ENCODE measurements at places on chromosomes 1 and 21.
A peak's percentile ranks its signal among the peaks of the same experiment; 100 is the strongest.

DNA sequence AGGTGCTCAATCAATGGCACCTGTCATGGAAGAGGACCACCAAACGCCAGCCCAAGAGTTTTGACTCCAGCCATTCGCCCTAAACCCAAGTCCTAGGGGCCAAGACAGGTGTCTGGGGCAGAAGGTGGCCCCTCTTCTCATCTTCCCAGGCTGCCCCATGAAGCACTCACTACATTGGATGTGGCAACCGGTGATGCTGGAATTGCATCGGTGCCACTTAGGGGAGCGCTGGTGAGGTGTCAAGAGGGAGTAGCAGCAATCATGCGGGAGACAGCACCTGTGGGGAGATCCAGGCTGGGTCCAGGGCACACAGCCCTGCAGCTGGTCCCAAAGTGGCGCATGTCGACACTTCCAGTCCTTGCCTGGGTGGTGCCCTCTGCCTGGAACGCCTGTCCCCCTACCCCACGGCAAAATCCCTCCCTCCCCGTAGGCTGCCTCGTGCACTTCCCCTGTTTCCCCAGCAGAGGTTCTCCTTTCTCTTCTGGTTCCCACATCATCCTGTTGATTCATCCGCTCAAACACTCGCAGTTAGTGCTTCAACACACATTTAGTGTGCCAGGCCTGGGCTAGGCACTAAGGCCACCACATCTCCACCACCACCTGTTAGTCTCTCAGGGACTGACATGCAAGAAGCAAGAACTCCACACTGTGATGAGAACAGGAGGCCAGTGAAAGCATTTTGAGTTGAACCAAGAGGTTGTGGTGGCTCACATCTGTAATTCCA lies 18.5 kb downstream of the PLA2G2D start:
- peaks cover 17% of the 10 kb centered on the region for H3K27me3 ChIP-seq
- H3K4me1 ChIP-seq, result peaks cover 3% of the 10 kb centered on the region
- peak; percentile 75 for DNase-seq
- H3K27ac ChIP-seq, result peak overlapping the region; percentile 78

DNA sequence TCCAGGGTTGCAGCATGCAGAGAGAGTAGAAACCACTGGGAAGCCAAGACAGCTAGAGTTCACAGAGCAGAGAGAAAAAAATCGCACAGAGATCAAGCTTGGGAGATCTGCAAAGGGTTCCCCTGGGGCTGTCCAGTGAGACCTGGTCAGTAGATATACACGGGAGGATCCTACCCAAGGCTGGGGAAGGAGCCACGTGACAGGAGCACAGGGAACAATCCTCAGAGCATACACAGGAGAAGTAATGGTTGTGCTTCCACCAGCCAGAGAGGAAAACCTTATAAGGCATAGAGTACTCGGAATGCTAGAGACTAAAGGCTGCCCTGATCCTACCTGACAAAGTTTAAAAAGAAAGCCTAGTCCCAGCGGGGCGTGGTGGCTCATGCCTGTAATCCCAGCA lies 53.9 kb downstream of the GABPA start:
- peaks cover 8% of the 10 kb centered on the region for H3K4me1 ChIP-seq
- no peaks in the 10 kb centered on the region for H3K36me3 ChIP-seq
- peaks cover 2% of the 10 kb centered on the region for H3K27me3 ChIP-seq
- no peak overlapping the region for H3K27ac ChIP-seq

DNA sequence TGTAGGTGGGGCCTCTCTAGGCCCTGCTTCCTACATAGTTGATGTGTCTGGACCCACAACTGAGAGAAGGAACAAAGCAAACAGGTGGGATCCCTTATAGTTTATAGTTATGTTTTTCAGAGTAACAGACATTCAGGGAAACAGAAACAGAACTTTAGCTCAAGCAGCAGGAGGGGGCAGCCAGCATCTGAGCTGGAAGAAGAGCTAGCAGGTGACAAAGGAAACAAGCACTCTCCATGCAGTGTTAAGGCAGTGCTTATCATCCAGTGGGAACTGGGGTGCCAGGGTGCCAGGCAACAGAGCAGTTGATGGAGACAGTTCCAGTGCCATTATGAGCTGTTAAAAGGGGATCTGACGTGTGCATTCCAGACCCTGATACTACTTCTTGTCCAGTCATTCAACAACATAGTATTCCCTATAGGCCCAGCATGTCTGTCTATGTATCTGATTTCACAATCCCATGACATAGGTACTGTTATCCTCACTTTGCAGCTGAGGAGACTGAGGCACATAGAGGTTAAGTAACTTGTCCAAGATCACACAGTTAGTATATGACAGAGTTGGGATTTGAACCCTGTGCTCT lies 13.5 kb downstream of the HIVEP3 start:
- no peak overlapping the region for H3K4me3 ChIP-seq
- H3K4me1 ChIP-seq, result peaks cover 25% of the 10 kb centered on the region
- no peaks in the 10 kb centered on the region for H3K27me3 ChIP-seq
- no peaks in the 10 kb centered on the region for H3K36me3 ChIP-seq
- no peak for DNase-seq

DNA sequence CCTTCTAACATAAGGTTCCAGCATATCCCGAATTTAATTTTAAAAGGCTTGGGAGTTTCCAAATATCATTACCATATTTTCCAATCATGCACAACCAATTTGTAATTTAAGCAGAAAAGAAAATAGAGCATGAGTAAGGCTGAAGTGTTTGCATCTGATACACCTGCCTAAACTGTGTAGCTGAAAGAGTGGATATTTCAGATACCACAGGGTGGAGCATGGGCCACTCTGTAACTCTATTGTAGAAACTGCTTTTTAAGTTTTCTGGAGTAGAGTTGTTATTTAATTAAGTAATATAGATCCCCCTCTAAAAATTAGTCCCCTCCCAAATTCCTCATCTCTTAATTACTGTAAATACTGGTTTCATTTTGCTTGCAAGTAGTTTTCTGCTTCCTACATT lies 199.8 kb downstream of the USP25 start:
- no peak overlapping the region for H3K27ac ChIP-seq
- DNase-seq, result no peak
- H3K36me3 ChIP-seq, result no peaks in the 10 kb centered on the region
- no peak overlapping the region for H3K4me3 ChIP-seq
- no peaks in the 10 kb centered on the region for H3K27me3 ChIP-seq
- no peaks in the 10 kb centered on the region for H3K4me1 ChIP-seq

DNA sequence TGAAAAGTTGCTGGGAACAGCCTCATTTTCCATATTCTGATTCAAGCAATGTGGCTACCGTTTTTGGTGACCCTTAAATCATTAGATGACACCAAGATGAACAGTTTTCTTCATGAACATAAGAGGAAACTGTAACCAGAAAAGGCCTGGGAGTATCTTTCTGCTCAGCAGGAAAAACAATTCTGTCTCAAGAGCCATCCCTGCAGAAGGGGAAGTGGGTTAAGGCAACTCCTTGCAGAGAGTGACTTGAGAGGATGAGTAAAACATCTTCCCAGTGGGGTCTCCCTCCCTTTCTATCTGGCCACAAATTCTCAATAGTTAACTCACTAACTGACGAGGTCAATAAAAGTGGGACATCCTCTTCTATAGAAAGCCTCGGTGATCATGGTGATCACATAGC lies 187.6 kb upstream of the NRIP1 start:
- H3K27me3 ChIP-seq, result peaks cover 16% of the 10 kb centered on the region
- H3K36me3 ChIP-seq, result no peaks in the 10 kb centered on the region
- no peak for DNase-seq
- H3K4me3 ChIP-seq, result no peak overlapping the region

- H3K4me1 ChIP-seq, result no peaks in the 10 kb centered on the region
- H3K4me3 ChIP-seq, result no peak overlapping the region
- H3K27me3 ChIP-seq, result no peaks in the 10 kb centered on the region
- DNase-seq, result no peak
- H3K36me3 ChIP-seq, result no peaks in the 10 kb centered on the region
- no peak overlapping the region for H3K27ac ChIP-seq
Measured at GRCh38 chr1:97088391-97088790, 366.8 kb downstream of the PTBP2 start.

- H3K36me3 ChIP-seq, result peaks cover 6% of the 10 kb centered on the region
- no peak overlapping the region for H3K27ac ChIP-seq
- no peaks in the 10 kb centered on the region for H3K27me3 ChIP-seq
- H3K4me3 ChIP-seq, result no peak overlapping the region
- H3K4me1 ChIP-seq, result peaks cover 14% of the 10 kb centered on the region
Measured at GRCh38 chr1:213526306-213526705, 461.5 kb upstream of the PROX1 start.

DNA sequence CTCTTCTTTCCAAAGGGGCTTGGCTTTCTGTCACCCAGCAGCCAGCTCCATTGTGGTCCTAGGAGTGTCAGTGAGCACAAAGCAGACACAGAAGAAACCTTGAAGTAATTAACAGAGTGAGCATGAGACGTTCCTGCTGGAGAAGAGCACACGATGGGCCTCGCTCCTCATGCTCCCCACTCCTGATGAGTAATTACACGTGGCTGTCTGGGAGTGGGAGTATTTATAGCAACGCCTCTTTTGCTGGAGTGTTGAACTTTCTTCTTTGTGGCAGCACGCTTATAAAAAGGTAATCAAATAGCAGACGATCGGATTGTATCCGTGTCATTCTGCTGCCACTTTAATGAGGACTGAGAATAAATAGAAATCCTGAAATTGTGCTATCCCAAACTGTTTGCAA lies 185.8 kb downstream of the CAMTA1 start:
- DNase-seq, result no peak
- H3K36me3 ChIP-seq, result no peaks in the 10 kb centered on the region
- no peak overlapping the region for H3K4me3 ChIP-seq
- no peaks in the 10 kb centered on the region for H3K27me3 ChIP-seq
- peaks cover 18% of the 10 kb centered on the region for H3K4me1 ChIP-seq

- H3K36me3 ChIP-seq, result no peaks in the 10 kb centered on the region
- no peak overlapping the region for H3K27ac ChIP-seq
- no peaks in the 10 kb centered on the region for H3K4me1 ChIP-seq
- DNase-seq, result no peak
- H3K27me3 ChIP-seq, result no peaks in the 10 kb centered on the region
Measured at GRCh38 chr1:62355095-62355494, 35.9 kb upstream of the KANK4 start.

GRCh38 chr1:203402629-203403337 lies 51.9 kb upstream of the FMOD start:
- DNase-seq, result no peak
- peaks cover 3% of the 10 kb centered on the region for H3K27me3 ChIP-seq
- H3K4me1 ChIP-seq, result peaks cover 16% of the 10 kb centered on the region
- H3K4me3 ChIP-seq, result no peak overlapping the region

- H3K36me3 ChIP-seq, result no peaks in the 10 kb centered on the region
- no peaks in the 10 kb centered on the region for H3K27me3 ChIP-seq
- no peaks in the 10 kb centered on the region for H3K4me1 ChIP-seq
- DNase-seq, result no peak
- no peak overlapping the region for H3K27ac ChIP-seq
Measured at GRCh38 chr1:116287341-116288200, 85.5 kb upstream of the ATP1A1 start.

DNA sequence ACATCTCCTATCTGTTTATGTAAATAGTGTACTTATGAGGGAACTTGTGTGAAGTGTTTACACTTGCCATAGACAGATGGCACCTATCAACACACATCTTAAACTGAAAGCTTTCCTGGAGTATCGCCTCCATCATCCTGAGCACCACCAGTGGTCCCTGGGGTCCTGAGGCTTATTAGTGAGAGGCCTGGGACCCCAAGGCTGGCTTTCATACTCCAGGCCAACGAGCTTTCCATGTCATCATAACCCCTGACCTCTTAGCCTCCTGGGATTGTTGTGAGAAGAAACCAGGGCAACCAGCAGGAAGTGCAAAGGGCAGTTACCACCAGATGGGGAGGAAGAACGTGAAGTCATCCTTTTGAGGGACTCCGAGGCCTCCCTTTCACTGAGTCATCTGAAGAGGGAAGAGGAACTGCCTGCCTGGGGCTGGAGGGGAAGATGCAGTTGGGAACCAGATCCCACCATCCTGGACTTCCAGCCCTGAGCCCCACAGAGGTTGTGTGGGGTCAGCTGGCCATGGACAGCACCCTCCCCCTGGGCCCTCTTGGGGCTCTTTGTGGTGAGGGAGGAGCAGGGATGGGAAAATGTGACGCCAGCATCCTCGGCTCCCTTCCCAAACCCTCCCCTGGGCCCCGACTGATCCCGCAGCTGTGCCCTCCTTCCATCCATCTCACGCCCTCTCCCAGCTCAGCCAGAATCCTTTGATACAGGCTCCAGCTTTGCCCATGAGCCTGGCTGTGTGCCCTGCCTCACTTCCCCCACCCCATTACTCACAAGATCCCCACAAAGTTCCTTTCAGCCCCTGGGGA lies 5.8 kb downstream of the INKA2 start:
- no peak overlapping the region for H3K27ac ChIP-seq
- no peaks in the 10 kb centered on the region for H3K36me3 ChIP-seq

GRCh38 chr1:100627054-100627716 lies 89.2 kb downstream of the GPR88 start:
- no peaks in the 10 kb centered on the region for H3K36me3 ChIP-seq
- no peak for DNase-seq
- no peak overlapping the region for H3K4me3 ChIP-seq
- H3K4me1 ChIP-seq, result 0 out of 2 replicates have a peak, but pooled peaks cover under 1% of the 10 kb centered on the region

DNA sequence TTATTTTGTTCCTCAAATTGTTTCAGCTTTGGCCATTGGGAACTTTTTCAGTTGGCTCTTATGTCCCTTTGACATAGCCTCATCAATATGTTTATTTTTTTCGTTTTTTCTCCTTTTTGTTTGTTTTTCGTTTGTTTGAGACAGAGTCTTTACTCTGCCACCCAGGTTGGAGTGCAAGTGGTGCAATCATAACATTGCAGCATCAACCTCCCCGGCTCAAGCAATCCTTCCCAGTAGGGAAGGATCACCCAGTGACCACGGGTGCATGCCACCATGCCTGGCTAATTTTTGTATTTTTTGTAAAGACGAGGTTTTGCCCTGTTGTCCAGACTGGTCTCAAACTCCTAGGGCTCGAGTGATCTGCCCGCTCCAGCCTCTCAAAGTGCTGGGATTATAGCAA lies 8.1 kb downstream of the POLR3GL start:
- DNase-seq, result no peak
- peaks cover 2% of the 10 kb centered on the region for H3K4me1 ChIP-seq
- peaks cover under 1% of the 10 kb centered on the region for H3K36me3 ChIP-seq
- no peak overlapping the region for H3K27ac ChIP-seq

GRCh38 chr1:11417162-11417561 lies 61.8 kb upstream of the DISP3 start:
- H3K27me3 ChIP-seq, result peaks cover 7% of the 10 kb centered on the region
- peak overlapping the region; percentile 85 for H3K27ac ChIP-seq
- no peak overlapping the region for H3K4me3 ChIP-seq
- no peaks in the 10 kb centered on the region for H3K36me3 ChIP-seq
- no peak for DNase-seq

DNA sequence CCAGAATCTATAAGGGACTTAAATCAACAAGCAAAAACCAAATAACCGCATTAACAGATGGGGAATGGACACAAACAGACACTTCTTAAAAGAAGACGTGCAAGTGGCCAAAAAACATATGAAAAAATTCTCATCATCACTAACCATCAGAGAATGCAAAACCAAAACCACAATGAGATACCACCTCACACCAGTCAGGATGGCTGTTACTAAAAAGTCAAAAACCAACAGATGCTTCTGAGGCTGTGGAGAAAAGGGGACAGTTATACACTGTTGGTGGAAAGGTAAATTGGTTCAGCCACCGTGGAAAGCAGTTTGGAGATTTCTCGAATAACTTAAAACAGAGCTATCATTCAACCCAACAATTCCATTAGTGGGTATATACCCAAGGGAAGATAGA lies 124.9 kb upstream of the OLIG2 start:
- H3K36me3 ChIP-seq, result no peaks in the 10 kb centered on the region
- H3K4me3 ChIP-seq, result no peak overlapping the region
- H3K4me1 ChIP-seq, result no peaks in the 10 kb centered on the region
- DNase-seq, result no peak
